Cerebellar nuclear complex (tissue), 1 donor: ENCODE measurements at places on chromosomes 4 and X.

- no peak for DNase-seq
Observed at GRCh38 chrX:15269120-15269519, 763 bp downstream of the ASB9 start.

DNA sequence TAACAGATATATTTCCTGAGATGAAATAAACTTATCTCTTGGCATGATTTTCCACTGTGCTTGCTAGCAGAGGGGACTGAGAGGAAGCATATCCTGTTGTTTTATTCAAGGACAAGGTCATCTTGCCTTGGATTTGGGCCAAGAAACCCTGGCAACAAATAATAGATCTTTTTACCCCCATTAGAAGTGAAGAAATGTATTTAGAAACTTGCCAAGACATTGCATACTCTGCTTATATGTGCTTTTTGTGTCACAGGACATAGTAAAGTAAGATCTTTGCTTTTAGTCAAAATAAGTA is 170.2 kb downstream of the RAPGEF2 start:
- no peak for DNase-seq

DNA sequence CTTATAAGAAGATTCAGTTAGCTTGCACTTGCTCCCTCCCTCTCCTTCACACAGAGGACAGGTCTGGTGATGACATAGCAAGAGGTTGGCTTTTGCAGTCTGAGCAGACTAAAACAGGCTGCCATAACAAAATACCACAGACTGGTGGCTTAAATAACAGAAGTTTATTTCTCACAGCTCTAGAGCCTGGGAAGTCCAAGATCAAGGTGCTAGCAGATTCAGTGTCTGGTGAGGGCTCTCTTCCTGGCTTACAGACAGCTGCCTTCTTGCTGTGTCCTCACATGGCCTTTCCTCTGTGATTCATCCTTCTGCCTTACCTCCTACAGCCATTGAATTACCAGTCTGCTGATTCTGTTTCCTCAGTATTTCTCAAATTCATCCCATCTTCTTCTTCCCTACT is 13.1 kb downstream of the RP2 start:
- no peak for DNase-seq

DNA sequence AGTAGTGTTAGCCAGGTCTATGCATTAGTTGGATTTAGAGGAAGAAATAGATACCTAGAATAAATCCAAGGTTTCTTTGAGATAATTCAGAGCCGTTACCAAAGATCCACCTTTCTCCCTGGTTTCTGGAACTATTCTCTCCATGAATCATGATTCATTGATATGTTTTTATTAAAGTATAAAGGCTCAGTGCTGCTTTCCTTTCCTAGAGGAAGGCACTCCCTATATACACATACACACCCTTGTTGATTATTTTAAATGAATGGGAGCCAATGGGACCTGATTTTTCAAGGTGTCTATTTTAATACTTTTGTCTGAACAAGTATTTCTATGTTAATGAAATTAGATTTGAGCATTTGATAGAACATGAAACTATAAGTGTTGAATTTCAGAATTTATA is 146.8 kb upstream of the SPRY1 start:
- no peak for DNase-seq

GRCh38 chrX:2823795-2824386 is 4.8 kb upstream of the GYG2 start:
- no peak for DNase-seq

GRCh38 chr4:16674082-16674481 is 224.4 kb downstream of the LDB2 start:
- DNase-seq, result no peak

DNA sequence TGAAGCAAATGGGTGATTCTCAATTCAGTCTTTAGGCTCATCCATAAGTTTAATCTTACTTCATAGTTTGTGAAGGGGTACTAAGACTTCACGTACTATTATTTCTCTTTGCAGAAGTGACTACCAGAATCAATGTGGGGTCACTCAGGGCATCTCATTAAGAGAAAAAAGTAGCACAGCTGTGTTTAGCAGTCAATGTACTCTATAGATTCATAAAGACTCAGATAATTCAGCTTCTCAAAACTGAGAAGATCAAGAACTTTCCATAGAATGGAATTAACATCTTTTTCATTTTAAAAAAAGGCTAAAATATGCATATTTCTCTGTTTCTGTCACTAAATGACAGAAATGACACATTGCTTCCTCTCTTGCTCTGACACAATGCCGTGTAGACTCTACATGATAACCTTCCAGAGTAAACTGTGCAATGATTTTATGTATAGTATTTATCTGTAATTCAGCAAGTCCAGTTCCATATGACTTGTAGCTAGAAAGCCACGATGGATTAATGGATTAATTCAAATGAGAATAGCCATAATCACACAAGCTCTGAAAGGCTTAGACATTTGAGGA is 20.3 kb upstream of the LSM6 start:
- no peak for DNase-seq

DNA sequence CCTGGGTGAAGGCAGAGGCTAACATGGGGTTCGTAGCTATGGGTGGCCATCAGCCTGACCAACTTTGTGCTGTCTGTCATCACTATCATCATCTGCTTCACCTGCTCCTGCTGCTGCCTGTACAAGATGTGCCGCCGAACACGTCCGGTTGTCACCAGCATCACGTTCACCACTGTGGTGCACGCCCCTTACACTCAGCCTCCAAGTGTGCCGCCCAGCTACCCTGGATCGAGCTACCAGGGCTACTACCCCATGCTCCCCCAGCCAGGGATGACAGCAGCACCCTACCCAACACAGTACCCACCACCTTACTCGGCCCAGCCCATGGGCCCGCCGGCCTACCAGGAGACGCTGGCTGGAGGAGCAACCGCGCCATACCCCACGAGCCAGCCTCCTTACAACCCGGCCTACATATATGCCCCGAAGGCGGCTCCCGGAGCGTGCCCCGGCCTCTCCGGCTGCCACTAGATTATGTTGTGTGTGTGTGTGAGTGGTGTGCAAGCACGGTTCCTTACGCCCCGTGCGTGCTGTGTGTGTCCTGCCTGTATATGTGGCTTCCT is 238.1 kb upstream of the ZCCHC13 start:
- no peak for DNase-seq

DNA sequence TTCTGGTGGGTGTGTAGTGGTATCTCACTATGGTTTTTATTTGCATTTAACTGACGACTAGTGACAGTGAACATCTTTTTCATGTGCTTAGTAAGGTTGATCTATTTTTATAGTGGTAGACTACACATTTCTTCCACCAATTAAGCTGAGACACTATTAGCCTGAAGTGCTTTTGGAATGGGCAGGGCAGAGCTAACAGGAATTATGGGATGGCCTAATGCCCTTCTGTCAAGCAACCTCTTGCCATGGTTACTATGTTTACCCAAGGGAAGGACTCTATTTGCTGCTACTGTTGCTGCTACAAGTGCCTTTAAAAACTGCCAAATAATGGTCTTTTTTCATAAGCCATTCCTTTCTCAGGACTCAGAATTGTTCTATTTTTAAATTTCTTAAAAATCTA is 676.7 kb upstream of the ACTRT1 start:
- DNase-seq, result no peak

- DNase-seq, result no peak
Observed at GRCh38 chrX:146041741-146042140, 224.1 kb downstream of the SLITRK2 start.

DNA sequence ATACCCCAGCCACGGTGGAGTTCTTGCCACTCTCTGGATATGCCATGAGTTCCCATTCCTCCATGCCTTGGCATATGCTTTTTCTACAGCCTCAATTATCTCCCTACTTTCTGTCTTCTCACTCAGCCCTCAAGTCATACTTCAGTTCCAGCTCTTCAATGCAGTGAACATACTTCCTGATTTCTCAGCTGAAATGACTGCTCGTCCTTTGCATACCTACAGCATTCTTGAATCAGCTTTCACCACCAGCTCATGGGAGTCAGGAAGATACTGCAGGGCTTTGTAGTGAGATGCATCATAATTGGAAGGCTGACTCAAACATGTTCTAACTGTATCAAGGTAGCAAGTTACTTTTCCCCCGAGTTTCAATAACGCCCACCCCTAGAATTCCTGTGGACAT is 118.4 kb downstream of the APBB2 start:
- DNase-seq, result no peak

GRCh38 chrX:9241427-9241826 is 207.5 kb upstream of the FAM9B start:
- no peak for DNase-seq

GRCh38 chrX:79604364-79604763 is 237.2 kb upstream of the ITM2A start:
- DNase-seq, result no peak

GRCh38 chr4:4384837-4385236 is 2.1 kb upstream of the NSG1 start:
- no peak for DNase-seq

DNA sequence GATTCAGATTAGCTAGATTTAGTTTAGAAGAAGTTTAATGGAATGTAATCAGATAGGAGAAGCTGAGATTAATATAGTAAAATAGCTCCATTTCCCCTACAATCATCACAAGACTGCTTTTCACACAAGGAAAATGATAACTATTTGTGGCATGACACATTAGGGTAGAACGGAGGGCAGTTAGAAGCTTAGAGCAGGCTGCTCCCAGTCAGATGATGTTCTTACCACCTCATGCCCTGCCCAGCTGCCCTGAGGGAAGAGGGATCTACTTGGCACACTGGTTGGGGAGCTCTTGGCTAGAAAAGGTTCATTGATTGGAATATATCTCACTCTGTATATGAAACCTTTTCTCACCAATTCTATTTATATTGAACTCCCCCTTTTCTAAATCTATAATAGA is 180.7 kb upstream of the IL15 start:
- no peak for DNase-seq

GRCh38 chr4:132866616-132867015 is 282.5 kb upstream of the PCDH10 start:
- DNase-seq, result no peak

DNA sequence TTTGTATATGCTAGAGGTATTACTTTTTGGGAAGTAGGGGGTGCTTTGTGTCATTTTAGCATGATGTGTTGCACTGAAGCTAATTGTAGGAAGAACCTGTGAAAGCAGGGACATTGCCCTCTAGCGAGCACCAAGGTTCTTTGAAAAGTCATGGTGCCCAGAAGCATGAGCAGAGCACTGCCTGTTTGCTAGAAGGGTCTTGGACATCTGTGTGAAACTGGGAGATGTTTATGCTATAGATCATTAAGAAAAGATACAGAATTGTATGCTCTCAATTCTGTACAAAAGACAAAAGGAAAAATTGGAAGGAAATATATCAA is 14.7 kb downstream of the GRPR start:
- no peak for DNase-seq

GRCh38 chrX:150683536-150684146 is 9.6 kb upstream of the MTMR1 start:
- DNase-seq, result no peak

- DNase-seq, result no peak
Observed at GRCh38 chrX:10050481-10050880, 83.3 kb downstream of the CLDN34 start.

- no peak for DNase-seq
Observed at GRCh38 chr4:7007944-7008343, 35.2 kb upstream of the TADA2B start.

DNA sequence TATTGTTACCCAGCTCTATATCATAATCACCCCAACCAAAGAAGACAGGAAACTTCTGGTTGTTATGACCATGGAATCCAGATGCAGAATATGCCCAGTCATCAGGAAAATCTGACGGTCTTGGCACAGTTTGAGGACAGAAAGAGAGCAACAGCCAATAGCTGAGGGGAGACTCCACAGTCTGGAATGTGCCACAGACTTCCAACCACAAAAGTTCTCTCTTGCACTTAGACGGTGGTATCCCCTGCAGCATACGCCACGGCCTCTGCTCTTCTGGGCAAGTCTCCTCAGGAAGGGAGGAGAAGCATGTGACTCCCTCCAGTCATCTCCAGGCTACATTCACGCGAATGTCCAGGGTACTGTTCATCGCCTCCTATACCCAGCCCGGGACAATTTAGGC is 18.4 kb downstream of the ZNF827 start:
- DNase-seq, result no peak

DNA sequence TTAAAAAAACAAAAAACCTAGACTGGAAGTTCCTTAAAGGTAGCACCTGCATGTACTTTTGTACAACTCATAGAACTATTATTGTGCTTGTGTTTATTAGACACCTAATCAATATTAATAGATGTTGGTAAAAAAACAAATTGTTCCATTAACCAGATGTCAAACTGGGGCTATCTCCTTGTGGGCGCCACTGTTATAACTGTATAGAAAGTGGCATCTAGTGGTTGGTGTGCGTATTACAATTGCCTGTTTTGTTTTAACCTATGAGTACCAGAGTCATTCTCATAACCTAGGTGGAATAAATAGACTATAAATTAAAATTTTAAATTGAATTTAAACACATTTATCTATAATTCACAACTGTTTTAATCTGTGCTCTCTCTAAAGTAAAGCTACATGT is 97.4 kb downstream of the COL4A5 start:
- no peak for DNase-seq

- DNase-seq, result no peak
Observed at GRCh38 chr4:41963105-41963504, 18.5 kb upstream of the DCAF4L1 start.

GRCh38 chr4:52198294-52198693 is 147.2 kb downstream of the SPATA18 start:
- DNase-seq, result no peak

- DNase-seq, result no peak
Observed at GRCh38 chr4:17511051-17511450, 839 bp downstream of the QDPR start.

GRCh38 chr4:175813204-175813603 is 1.1 kb upstream of the GPM6A start:
- DNase-seq, result no peak

GRCh38 chrX:48971249-48972219 is at the start of gene KCND1:
Gene KCND1 (minus strand): TSS chrX:48971844. CDS start chrX:48970271, 1,573 bp downstream.
- no peak for DNase-seq

DNA sequence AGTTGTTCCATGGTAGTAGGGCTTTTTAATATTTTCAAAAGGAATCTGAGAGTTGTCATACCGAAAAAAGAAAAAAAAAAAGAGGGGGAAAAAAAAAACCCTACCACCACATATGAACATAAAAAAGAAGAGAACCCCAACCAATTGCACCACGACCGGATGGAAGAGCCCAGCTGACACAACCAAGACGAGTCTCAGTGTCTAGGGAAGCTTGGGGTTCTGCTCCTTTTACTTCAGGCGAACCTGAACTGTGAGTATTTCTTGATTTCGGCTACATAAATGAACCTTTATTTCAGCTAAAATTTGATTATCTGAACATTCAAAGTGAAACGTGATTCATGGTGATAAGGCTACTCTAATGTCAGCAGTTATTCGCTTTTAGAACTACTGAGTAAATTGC is at the start of gene GPR34:
TSS of gene GPR34 (plus strand) at position 139 of the 400 bp plus-strand sequence. CDS start 6,661 bp downstream, outside the sequence.
- no peak for DNase-seq

- DNase-seq, result no peak
Observed at GRCh38 chrX:67619253-67619652, 75.4 kb downstream of the AR start.
